Activated CD4-positive, alpha-beta T cell treated with anti-CD3 and anti-CD28 coated beads, Interleukin-2, amount 50 U/mL, for 4 hours (primary cell): ENCODE measurements at places on chromosomes 6 and 20.
A peak's percentile ranks its signal among the peaks of the same experiment; 100 is the strongest.

DNA sequence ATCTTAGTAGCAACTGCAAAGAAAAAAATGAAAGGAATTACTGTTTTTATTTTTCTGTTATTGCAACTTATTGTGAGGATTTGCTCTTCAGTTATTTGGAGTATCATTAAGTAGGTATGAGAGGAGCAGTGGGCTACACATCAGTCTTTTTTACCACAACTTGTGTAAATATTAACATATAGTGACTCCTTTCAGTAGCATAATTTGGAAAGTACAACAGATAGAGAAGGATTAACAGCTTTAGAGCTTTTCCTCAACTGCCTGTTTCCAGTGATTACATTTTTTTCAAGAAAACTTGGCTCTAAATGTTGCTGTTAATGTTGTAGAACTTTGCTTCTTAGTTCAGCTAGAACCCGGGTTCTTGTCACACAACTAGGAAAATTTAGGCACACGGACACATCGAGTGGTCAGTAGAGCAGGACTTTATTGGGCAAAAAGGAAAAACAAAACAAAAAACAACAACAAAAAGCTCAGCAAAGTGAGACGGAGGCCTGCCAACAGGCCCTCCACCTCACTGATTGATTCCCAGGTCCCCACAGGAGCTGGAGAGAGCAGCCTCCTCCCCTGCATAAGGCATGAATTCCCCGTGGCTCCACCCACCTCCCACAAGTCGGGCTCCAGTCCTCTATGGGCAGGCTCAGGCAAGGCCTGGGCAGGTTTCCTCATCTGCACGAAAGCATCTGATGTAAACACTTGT is 75.1 kb downstream of the ADGRG6 start:
- no peak for DNase-seq

DNA sequence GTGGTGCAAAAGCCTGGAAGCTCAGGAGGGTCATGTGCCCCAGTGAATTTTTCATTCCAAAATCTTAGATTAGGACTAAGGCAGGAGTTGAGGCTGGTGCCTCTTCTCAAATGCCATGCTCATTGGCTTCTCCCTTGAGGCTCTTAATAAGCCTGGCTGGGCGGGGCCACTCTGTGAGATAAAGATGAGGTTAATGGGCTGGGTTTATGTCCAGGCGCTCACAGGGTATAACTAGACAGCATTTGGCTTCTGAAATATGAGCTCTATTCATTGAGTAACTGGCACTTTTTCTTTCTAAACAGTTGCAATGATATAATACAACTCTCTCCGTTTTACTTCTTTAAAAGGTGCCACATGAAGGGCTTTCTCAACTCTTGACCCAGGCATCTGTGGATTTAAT is 156.3 kb downstream of the SCML4 start:
- DNase-seq = no peak

GRCh38 chr6:77092971-77093370 is 370.3 kb downstream of the HTR1B start:
- no peak for DNase-seq

DNA sequence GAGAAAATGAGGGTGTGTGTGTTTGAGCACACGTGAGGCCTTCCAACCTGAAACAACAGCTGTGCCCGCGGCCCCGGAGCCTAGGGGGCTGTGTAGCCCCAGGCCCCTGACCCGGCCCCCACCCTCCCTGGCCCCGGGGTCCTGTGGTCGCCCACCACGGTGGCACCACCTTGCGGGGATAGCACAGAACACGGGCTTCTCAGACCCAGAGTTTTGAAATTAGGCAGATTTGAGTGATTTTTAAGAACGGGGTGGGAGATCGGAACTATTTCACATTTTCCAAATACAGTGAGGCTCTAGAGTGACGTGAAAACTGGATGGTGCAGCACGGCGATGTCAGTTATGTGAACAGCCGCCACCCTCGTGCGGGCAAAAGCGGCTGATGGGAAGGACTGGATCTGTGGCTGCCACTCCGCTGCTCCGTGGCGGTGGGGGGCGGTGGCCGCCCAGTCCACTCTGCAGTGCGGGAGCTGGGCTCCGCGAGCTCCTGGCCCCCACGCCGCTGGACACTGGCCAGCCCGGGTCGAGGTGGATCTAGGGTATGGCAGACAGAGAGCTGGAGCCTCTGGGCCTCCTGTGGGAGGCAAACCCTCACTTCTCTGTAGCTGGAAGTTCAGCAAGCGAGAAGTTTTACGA is 17.3 kb upstream of the BHLHE23 start:
- no peak for DNase-seq

- DNase-seq = no peak
These were observed 14.9 kb upstream of the NUP153 start for GRCh38 chr6:17721671-17722070.

GRCh38 chr20:58522666-58523065 is 7.5 kb upstream of the APCDD1L start:
- no peak for DNase-seq

DNA sequence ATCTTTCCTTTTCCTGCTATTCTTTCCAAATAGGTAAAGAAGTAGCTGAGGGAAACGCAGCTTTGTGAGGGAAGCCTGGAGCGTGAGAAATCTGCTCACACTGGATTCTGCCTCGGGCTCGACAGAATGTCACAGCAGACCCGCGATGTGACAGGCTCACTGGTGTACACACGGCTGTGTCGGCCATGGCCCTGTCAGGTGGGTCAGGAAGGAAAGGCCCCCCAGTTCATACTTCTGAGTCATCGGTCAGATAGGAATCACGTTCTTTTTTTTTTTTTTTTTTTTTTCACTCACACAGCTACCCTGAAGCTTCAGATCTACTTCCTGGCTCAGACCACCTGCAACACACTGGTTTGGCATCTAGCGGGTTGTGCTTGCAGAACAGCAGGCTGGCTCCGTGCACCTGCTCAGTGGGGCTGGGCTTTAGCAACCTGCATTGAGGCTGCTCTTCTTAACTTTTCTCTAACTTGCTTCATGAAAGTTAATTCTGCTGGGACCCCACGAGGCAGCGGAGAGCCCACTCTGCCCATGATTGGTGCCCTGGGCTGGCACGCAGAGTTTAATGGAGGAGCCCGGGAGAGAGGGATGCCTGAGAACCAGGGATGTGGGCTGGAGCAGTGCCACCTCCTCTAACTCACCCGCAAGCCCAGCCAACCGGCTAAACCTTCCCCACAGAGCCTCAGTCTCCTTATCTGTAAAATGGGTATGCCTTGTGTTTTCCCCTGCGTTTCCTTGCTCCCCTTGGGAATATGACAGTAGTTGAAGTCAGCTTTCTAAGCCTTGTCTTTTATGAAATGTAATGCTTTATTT is 61.5 kb upstream of the FNDC1 start:
- peak; percentile 26 for DNase-seq

GRCh38 chr6:624979-625378 is 31.9 kb downstream of the HUS1B start:
- DNase-seq = no peak

DNA sequence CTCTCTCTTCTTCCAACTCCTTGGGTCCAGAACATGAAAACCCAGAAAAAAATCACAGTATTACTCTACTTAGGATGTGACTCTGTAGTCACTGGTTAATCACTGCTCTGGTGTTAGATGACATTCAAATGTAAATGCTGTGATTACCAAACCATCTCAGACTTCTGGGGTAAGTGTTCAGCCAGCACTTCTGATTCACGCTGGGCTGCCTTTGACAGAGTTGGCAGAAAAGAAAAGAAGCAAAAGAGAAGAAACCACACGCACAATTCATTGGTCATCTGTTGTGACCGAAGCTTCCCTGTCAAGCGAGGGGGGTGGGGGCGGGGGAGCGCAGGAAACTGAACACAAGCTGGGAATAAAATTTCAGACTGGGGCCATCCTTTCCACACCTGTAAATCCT is 82.7 kb downstream of the PSMG4 start:
- no peak for DNase-seq

GRCh38 chr20:44034965-44035635 is 120.4 kb downstream of the TOX2 start:
- no peak for DNase-seq

- DNase-seq = no peak
These were observed 28.9 kb downstream of the INSM1 start for GRCh38 chr20:20396794-20397193.

GRCh38 chr6:15823838-15824414 is 161.1 kb upstream of the DTNBP1 start:
- no peak for DNase-seq

DNA sequence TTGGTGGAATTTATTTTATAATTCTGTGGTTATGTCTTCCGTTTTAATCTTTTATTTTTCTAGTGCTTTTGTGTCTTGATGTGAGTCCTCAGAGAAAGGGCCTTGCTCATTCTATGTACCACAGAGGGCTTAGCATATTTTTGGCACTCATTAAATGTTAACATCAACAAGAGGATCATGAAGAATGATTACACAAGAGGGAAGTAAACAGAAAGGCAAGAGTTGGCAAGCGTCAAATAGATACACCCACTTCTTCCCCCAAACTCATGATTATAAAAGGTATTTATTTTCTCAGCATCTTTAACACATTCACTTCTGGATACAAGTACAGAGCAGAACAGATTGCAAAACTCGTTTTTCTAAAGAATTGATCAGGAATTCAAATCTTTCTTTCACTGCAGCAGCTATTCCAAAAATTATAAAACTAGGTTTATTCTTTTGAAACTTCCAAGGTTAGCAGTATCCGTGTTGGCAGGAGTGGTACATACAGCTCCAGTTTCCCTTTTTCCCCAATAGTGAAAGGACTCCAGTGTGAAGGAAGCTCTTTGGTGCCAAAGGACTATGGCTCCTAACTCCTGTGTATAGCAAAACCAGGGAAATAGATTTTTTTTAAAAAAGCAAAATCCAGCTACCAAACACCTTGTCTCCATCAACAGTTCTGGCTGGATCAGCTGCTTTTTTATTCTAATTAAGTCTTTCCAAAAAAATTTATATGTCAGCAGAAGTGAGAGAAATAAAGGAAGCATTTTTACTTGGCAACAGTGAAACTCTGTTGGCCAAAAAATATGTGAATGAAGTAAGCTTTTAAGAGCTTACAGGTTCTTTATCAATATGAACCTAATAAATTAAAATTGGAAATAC is 221.9 kb downstream of the ADGRG6 start:
- no peak for DNase-seq

DNA sequence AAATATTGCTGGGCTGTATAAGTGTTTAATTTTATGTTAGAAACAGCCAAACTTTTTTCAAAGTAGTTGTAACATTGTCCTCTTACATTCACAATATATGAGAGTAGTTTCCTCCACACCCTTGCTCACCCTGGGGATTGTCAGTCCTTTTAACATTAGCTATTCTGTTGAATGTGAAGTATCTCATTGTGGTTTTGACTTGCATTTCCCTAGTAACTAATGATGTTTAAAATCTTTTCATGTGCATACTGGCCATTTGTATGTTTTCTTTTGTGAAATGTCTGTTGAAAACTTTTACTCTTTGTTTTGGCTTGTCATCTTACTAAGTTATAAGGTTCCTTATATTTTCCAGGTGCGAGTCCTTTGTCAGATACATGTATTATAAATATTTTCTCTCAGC is 32.9 kb downstream of the TRIM38 start:
- DNase-seq = no peak

- no peak for DNase-seq
These were observed 20.9 kb downstream of the DEF6 start for GRCh38 chr6:35318196-35319171.

DNA sequence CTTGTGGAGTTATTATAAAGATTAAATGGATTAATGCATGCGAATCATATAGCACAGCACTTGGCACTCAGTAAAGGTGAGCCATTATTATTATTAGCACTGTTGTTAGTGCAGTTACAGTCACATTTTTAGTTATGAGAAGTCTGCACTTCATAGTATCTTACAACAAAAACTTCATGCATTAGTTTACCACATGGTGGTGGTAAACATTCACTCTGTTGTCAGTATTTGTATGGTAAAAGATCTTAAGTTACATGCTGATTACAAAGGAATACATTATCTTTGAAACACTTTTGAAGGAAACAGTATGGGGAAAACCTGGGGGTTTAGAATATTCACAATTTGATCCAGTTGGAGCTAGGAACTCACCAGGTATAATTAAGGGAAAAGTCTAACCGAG is 20.8 kb downstream of the TMEM14A start:
- no peak for DNase-seq
